ENCODE measurements at places on chromosomes 2 and 18.

- DNase-seq, result no peak
These were observed 216.3 kb downstream of the ANAPC1 start for GRCh38 chr2:111667542-111668273.

GRCh38 chr2:107633580-107634147, 193.0 kb upstream of the RGPD4 start:
- DNase-seq, result peak; percentile 70

- no peak for DNase-seq
These were observed 268.4 kb downstream of the IRS1 start for GRCh38 chr2:226531061-226531810.

GRCh38 chr2:66050392-66050791, 384.5 kb upstream of the MEIS1 start:
- no peak for DNase-seq

- DNase-seq, result no peak
These were observed 335 bp downstream of the HES6 start for GRCh38 chr2:238239543-238239862.

GRCh38 chr2:207828361-207829057, 58.8 kb upstream of the FZD5 start:
- no peak for DNase-seq

GRCh38 chr2:124325667-124326440, 300.8 kb downstream of the CNTNAP5 start:
- DNase-seq, result no peak

DNA sequence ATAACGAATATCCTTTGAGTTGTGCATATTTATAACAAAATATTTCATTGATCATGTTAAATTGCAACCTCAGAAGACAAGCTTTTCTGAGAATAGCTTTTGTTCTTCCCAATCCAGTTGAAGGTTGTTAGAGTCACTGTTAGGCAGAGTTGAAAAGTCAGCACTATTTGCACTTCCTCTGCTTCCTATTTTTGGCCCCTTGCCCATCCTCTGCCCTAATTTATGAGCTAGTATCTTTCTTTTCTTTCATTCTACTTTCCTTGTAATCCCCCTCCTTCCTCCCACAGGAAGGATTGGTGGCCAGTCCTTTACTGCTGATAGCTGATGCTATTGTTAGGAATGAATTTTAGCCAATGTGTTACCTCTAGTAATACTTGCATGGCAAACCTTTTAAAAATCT, 4.9 kb downstream of the RALB start:
- no peak for DNase-seq

DNA sequence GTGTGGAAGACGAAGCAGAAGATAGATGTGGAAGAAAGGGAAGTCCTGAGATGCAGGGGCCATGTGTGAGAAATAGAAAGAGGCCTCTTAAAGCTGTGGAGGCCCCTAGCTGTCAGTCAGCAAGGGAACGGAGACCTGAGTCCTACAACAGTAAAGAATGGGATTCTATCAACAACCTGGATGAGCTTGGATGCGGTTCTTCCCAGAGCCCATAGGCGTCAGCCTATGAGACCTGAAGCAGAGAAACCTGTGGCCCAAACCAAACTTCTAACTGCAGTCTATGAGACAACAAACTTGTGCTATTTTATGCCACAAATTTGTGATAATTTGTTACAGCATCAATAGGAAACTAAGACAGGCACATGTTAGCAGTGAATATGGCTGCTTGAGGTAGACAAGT, 583.7 kb downstream of the ADCYAP1 start:
- DNase-seq, result no peak

GRCh38 chr2:3334392-3335345, 42.9 kb downstream of the EIPR1 start:
- DNase-seq, result no peak

DNA sequence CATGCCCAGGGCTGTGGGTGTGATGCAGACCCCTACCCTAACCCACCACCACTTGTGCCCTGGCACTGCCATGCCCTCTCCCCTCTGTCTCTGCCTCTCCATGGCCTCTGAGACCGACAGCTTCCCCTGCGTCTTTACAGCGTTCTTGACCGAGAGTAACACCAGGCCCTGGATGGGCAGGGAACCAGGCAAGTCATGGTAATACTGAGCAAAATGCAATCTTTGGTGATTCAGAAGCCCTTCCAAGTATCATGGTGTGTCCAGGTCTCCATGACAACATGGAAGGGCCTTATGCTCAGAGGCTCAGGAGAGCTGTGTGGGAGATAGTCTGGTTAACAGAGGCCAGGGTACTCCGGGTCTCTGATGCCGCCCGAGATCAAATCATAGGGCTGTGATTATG, 176.1 kb downstream of the KLHL29 start:
- DNase-seq, result no peak

- no peak for DNase-seq
These were observed 142.9 kb upstream of the GYPC start for GRCh38 chr2:126513033-126513432.

- no peak for DNase-seq
These were observed 27.9 kb downstream of the COL3A1 start for GRCh38 chr2:189002079-189002478.

DNA sequence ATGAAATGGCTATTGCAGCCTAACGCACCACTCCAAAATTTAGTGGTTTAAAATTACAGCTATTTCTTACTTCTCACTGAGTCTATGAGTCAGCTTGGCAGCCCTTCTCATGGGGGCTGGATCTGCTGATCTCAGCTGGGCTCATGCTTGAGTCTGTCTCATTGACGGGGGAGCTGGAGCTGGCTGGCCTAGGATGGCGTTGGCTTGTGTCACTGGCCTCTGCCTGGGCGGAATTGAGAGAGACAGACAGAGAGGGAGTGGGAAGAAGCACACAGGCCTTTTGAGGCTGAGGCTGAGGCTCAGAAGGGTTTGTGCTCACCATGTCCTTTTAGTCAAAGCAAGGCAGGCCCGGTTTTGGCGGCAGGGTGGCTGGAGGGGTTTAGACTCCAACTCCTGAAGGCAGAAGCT, 412.1 kb upstream of the MYT1L start:
- DNase-seq, result no peak

DNA sequence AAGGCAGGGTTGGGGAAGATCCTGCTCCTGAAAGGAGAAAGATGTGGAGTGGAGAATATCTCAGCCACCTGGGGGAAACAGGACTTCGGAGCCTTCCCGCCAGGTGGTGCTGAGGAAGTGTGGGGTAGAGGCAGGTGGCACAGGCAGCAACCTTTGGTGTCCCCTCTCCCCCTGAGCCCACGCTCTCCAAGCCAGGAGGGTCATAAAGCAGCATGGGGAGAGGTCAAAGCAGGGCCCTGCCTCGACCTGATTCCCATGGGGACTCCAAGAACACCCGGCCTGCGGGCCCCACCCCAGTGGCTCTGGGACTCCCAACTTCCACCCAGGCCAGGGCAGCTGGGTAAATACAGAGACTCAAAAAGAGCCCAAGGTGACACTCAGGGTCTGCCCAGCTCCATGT, 54.3 kb upstream of the SLC66A3 start:
- no peak for DNase-seq

DNA sequence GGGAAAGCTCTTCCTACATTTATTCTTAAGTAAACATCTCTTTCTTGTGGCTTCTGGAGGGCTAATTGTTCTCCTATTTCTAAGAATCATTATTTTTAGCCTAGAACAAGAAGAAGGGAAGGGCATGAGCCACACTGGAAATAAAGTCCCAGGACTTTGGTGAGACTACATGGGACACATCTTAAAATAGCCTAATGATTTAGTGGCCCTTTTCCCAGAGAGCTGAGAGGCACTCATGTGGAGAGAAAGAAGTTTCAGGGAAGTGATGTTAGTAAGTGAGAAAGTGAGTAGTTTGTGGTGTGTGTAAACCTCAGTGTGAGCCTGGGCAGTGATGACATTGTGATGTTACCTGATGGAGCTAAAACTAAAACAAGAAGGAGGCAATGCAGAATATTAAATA, 14.6 kb downstream of the ITGA4 start:
- DNase-seq, result no peak

GRCh38 chr2:47313141-47313691, 89.7 kb upstream of the MSH2 start:
- DNase-seq, result no peak

DNA sequence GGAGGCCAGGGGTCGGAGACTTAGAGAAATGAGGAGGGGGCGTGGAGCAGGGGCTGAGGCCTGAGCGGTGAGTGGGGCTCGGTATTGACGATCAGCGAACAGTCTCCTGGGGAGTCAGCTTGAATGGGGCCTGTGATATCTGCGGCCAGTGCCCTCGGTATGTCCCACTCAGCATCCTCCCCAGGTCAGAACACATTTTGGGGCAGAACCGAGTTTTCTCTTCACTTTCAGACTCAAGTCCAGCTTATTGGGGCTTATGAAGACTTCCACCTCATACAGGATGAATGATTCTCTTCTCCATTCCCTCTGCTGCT, 82.6 kb downstream of the RRM2 start:
- no peak for DNase-seq

- no peak for DNase-seq
These were observed 102.8 kb downstream of the SMAD7 start for GRCh38 chr18:48847807-48848486.

DNA sequence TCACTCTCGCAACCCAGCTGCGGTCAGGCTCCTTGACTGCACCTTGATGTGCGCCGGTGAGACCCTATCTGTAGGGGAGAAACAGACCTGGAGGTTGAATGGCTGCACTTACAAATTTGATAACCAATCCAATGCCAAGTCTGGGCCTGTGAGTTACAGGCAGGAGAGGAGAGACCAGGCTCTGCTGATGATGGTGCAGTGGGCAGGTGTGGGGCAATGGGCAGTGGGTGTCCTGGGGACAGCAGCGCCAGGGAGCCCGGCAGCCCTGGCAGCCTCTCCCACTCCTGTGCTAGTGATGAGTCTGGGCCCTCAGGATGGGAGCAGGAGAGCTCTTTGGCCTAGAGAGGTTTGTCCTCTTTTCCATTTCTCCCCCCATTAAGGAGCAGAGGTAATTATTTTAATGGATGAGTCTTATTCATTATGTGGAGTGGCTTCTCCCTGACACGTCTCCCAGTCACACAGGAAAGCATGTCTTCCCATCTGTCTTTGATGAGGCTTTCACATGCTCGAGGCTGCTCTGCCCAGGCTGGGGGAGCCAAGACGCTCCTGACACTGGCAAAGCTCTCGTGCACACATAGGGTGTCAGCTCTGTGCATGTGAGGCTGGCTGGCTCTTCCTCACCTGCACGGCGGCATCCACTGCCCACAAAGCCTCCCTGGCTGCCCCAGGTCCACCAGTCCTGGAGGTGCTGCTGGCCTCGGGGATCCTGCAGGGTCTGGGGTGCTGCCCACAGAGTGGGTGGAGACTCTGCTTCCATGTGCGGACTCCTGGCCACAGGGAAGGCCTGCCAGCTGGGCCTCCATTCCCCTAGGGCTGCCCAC, 10.0 kb upstream of the ALLC start:
- DNase-seq, result no peak

DNA sequence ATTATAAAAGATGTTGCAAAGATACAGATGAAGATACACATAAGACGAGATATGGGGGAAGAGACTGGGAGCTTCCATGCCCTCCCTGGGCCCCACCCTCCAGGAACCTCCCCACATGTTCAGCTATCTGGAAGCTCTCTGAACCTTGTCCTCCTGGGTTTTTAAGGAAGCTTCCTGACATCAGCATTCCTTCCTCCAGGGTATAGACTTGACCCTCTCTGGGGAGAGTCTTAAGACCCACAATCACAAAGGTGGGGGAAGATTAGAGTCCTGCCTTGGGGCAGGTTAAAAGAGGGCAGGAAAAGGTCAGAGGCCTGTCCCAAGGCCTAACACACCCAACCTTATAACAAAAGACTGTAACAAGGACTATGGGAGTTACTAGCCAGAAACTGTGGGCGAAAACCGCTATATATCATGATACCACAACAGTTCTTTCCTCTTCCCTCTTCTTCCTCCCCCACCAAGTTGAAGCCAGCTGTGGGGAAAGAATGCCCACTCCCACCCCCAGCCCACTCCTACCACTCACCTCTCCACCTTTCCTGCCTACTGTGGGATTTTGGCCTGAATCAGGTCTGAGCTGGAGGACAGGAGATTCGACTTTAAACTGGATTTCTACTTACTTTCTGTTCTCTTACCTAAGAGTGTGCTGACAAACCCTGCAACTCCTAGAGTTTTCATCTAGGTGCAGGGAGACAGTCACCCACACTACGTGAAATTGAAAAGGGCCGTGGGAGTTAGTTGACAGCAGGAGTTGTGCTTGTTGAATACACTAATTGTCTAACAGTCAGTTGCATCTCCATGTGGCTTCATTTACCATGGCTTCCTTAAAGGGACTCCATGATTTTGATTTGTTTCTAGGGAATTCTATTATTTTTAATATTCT, 105.0 kb downstream of the LAMA3 start:
- DNase-seq, result no peak

DNA sequence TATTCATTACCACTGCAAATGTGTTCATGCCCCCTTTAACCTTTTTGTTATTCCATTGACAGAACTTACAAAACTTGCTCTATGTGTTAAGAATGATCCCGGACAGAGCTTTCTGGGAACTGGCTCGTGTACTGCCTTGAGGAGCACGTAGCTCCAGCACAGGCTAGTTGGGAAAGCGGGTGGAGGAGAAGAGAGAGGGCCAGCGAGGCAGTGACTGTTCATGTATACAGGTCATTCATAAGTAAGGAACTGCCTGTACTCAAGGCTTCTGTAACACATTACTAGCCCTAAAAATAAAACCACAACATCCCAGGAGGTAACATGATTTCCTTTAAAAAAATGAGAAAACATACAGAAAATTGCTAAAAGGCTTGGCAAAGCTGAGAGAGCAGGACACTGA, 109.0 kb downstream of the STK39 start:
- DNase-seq, result no peak

DNA sequence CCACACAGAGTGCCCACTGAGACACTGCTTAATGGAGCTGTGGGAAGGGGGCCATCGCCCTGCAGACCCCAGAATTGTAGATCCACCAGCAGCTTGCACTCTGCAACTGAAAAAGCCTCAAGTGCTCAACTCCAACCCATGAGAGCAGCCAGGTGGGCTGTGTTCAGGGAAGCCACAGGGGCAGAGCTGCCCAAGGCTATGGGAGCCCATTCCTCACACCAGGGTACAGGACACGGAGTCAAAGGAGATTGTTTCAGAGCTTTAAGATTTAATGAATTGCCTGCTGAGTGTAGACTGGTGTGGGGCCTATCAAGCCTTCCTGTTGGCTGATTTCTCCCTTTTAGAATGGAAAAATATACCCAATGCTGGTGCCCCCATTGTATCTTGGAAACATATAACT, 17.2 kb downstream of the TPO start:
- no peak for DNase-seq

DNA sequence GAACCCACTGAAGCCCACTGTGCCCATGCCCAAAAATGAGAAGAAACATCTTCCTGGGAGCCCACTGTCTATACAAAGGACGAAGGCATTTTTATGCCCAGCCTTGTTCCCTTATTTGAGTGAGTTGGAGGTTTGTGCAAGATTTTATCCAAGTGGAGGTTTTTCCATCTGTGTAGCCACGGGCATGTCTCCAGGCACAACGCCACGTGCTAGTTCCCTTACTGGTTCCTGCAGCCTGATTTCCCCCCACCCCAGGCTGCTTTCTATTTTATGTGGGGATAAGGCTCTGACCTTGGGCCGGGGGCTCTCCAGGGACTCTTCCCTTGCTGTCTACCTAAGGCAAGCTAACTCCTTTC, 22.2 kb upstream of the TXNL4A start:
- DNase-seq, result no peak

GRCh38 chr18:801137-801536, 10.9 kb downstream of the YES1 start:
- no peak for DNase-seq
